NCI-H345 (cell line): ENCODE measurements at places on chromosomes 7 and 10.

DNA sequence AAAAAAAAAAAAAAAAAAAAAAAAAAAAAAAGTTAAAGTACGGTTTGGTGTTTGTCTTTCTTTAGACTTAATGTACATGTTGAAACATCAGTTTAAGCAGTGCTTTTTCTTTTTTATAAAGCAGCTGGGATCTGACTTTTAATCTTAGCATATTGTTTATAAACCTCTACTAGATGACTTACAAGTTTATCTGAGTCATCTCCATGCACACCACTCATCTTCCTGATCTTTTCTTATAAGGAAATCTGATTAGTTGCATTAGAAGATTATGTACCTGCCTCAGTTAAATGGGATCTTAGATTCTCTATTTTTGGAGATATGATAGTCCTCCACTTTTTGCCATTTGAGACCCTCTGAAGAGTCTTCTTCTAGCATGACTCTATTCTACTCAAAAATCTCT lies 391.9 kb upstream of the LRGUK start:
- DNase-seq = no peak

DNA sequence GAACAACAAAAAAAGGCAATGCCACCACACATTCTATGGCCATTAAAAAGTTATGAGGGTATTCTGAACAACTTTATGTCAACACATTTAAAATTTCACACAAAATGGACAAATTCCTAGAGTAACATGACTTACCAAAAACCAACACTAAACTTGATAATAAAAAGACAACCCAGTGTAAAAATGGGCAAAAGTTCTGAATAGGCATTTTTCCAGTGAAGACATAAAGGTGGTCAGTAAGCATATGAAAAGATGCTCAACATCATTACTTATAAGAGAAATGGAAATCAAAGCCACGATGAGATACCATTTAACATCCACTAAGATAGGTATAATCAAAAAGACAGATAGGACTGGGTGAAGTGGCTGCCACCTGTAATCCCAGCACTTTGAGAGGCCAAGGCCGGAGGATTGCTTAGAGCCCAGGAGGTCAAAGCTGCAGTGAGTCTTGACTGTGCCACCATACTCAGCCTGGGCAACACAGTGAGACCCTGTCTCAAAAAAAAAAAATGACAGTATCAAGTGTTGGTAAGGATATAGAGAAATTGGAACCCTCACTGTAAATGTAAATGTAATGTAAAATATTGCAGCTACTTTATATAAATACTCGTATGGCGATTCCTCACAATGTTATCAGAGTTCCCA lies 71.1 kb upstream of the OIT3 start:
- DNase-seq = no peak

DNA sequence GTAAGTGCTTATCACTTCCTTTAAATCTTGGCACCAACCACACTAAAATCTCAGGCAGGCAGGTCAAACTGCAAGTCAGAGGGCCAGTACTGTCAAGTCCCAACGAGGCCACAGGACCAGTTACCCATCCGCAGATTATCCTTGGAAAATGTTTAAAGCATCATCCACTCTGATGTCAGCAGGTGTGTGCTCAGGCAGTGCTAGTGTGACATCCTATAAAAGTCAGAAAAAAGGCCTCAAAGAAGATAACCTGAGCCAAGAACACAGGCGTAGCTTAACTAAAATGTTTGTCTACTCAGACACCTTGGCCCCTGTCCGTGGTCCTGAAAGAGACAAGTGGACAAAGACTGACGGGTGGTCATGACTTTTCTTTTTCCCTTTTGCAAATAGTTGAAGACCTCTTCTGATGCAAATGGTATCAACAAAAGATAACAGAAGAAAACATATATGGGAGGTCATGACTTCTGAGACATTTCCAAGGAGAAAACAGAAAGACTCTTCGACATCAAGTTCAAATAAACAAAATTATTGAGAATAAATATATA lies 309.3 kb downstream of the KCNMA1 start:
- DNase-seq = no peak

DNA sequence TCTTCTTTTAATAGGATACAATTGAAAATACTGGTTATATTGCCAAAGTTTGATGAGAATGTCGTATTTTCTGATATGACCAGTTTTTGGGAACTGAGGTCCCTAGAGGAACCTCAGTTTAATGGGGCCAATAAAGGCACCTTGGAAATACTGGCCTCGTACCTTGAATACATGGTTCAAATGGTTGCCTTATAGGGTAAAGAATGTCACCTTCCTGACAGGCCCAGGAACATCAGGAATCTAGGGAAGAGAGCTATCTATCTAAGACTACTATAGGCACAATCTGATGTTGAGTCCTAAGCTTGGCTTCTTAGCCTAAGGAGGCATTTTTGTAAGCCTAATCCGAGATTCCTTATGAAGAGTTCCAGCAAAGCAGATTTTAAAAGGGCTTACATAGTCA lies 9.3 kb downstream of the SHTN1 start:
- no peak for DNase-seq

- DNase-seq = no peak
Observed at GRCh38 chr10:48520184-48520506, 84.7 kb downstream of the ARHGAP22 start.

GRCh38 chr10:131858583-131859340 lies 42.0 kb upstream of the PPP2R2D start:
- DNase-seq = no peak

DNA sequence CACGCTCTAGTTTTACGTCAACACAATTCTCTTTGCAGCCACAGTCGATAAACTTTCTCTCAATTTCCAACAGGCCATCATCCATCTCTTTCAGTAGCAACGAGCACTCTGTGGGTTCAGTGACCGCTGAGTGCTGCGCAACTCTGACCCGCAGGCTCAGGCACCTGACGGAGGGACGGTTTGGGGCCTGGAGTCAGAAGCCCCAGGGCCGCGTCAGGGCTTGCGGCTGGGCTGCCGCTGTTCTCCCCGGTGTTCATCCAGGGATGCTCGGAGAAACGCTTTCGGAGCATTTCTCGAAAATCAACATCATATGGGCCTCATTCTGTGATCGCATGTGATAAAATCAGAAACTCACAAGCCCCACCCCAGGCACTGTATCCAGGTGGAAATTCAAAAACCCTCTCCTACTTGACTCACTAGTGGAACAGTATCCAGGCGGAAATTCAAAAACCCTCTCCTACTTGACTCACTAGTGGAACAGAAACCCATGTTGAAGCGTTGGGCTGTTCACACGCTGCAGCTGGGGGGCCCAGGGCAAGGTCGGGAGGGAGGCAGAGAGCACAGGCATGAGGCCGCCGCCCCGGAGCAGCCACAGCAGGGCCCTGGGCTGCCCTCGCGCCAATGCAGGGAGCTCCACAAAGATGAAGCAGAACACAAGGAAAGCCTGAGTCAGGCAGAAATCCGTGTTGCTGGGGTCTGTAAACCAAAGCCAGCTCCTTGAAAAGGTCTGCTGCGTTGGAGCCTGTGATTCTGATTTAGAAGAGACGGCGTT lies 73.3 kb upstream of the NKX6-2 start:
- no peak for DNase-seq

GRCh38 chr7:128066858-128067257 lies 35.6 kb upstream of the LRRC4 start:
- DNase-seq = no peak

DNA sequence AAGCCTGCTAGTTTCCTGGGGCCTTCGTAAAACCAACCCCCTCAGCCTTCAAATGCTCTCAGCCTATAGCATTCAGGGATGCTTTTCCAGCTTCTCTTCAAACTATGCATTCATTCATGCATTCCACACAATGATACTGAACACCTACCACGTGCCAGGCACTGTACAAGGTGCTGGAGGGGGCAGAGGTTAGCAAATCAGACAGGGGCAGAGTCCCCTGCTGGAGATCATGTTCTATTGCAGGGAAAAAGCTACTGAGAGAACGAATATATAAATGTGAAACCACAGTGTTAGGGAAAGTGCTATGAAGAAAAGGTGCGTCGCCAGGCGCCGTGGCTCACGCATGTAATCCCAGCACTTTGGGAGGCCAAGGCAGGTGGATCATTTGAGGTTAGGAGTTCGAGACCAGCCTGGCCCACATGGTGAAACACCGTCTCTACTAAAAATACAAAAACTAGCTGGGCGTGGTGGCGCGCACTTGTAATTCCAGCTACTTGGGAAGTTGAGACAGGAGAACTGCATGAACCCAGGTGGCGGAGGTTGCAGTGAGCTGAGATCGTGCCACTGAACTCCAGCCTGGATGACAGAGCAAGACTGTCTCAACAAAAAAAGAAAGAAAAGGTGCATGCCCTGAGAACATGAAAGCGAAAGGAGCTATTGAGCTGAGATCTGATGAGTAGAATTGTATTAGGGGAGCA lies 64.6 kb upstream of the CALN1 start:
- DNase-seq = no peak

GRCh38 chr10:14543046-14543903 lies 212.6 kb upstream of the FRMD4A start:
- DNase-seq = no peak

DNA sequence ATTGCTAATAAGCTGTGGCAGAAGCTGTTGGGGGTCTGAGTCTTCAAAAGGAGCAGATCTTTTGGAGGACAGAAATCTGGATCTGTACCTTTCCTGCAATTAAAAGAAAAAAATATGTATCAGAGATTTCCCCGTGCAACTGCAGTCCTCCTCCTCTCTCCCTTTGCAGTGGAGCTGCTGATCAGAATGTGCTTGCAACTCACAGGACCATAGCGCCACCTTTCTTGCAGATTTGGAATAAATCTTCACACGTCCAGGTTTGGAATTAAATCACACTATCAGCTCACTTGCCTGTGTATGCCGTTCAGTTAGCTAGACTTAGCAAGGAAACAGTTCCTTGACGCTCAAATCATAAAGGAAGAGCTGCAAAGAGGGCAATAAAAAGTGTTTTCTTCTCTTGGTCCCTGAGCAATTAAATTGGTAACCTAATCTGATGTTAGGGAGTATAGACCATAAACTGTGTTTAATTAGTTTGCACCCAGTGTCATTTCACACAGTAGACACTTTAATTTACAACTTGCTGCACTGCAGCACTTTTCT lies 77.4 kb downstream of the PON1 start:
- peak; percentile 80 for DNase-seq

DNA sequence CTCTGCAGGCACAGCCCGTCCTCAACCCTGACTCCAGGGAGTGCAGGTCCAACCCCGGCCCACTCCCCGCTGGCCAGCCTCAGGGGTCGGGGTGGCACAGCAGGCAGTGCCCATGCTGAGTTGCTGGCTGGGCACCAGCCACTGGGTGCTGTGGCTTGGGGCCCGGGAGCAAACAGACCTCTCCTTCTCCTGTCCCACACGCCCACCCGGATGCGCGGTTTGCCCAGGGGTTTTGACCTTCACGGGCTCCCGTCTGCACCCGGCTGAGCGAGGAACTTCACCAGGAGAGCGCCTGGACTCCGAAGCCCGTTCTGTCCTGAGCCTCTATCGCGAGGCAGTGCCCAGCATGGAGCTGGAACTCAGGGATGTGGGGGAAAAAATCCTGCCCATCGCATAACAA lies 2.6 kb upstream of the GRIFIN start:
- DNase-seq = no peak

DNA sequence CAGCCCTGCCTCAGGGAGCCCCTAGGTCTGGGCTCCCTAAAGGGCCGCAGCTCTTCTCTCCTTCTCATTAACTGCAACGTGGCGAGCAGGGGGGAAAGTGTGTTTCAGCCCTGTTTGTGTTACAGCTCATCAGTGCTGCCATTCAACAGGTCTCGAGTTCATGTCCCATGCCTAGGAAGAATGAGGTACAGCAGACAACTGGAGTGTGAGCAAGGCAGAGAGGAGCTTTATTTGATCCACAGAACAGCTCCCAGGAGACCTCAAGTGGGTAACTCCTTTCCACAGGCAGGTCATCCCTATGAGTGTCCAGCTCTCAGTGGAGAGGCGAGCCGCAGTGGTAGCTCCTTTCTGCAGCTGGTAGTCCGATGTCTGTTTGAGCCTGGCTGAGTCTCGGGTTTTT lies 313.1 kb downstream of the AUTS2 start:
- DNase-seq = no peak

DNA sequence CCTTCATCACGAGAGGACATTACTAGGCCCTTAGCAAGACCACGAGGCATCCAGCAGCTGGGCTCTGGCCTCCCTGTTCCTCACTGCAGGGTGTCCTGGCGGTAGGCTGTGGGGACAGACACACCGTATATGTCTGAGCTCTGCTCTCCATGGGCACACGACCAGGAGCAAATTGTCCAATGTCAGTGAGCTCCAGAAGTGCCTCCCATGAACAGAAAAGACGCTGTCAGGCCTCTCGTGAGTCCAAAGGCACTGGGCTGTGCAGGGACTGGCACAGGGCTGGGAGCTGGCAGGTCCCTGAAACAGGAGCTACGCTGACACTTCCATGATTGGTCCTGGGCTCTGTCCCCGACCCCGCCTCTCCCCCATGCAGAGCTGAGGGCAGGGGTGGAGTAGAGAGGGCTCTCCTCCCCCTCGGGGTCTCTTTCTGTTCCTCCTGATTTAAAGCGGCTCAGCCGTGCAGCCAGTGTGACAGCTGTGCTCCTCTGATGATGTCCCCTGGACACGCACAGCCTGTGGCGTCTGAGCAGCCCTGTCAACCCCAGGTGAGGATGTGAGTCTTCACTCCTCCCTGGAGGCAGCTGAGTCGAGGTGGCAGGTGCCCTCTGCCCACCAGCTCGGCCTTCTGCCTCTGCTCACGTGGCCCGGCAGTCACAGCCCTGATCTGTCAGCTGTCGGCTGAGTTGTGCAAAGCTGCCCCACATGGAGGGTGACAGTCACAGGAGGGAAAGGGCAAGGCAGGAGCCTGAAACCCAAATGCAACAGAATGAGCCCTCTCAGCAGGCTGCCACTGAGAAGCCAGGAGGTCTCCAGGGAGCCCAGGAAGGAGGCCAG lies 13.0 kb downstream of the ANTXRL start:
- no peak for DNase-seq

- DNase-seq = no peak
Observed at GRCh38 chr10:78319371-78319770, 285.7 kb downstream of the RPS24 start.

GRCh38 chr7:150567871-150568301 lies 696 bp downstream of the GIMAP4 start:
- DNase-seq = no peak

DNA sequence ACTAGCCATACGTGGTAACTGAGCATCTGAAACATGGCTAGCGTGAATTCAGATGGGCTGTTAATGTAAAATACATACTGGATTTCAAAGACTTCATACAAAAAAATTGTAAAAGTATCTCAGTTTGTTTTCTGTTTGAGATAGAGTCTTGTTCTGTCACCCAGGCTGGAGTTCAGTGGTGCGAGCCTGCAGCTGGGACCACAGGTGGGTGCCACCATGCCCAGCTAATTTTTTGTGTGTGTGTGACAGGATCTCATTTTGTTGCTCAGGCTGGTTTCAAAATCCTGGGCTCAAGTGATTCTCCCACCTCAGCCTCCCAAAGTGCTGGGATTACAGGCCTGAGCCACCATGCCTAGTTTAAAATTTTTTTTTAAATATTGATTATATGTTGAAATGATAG lies 4.5 kb downstream of the TMEM243 start:
- DNase-seq = no peak

DNA sequence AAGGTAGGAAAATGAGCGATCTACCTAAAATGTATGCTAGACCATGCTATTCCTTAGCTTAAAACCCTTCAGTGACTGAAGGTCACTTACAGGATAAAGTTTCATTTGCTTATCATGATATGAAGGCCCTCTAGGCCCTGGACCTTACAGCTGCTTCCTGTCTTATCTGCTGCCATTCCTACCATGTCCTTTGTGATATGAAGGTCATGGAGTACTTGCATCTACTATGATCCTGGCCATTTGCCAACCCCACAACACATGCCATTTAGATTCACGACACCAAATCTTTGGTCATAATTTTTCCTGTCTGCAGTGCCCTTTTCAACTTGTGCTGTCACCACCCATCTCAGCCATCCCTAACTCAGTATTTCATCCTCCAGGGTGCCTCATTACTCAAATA lies 181.8 kb upstream of the MDFIC start:
- DNase-seq = no peak
